Activated T-cell treated with anti-CD3 and anti-CD28 coated beads, Interleukin-2, amount 50 U/mL, for 72 hours (primary cell): ENCODE measurements at places on chromosomes 5 and 9. TPM values are rescaled to one million over a fixed set of nuclear protein-coding genes. Genes with fewer than 3 reads are reported as not detected.

The FYB1 gene
- 131 TPM for total RNA-seq

The CTSV gene
- total RNA-seq = 1.3 TPM

The PLPPR1 gene
- total RNA-seq = not detected

GRCh38 chr5:135429301-135430134 lies 17.6 kb downstream of the DCANP1 start:
- no peak for DNase-seq

The ACTBL2 gene
- not detected for total RNA-seq

GRCh38 chr5:170442921-170443320 lies 53.8 kb upstream of the KCNMB1 start:
- DNase-seq = no peak

DNA sequence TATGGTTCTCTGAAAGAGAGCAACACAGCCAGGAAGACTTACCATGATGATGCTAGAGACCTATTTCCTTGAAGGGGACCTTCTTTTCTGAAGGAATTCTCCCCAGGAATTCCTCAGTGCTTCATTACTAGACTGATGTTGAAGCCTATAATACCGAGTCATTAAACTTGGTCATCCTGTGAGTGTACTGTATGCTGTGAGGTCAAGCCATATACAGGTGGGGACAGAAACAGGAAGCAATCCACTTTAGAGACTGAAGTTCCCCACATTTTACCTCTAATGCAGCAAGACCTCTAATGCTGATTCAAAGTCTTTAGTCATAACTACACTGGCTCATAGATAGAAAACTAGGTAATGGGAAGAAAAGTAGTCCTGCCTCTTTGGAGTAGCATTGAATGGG lies 77.1 kb upstream of the RASEF start:
- DNase-seq = no peak

- no peak for DNase-seq
Observed at GRCh38 chr5:119522841-119523240, 70.5 kb downstream of the HSD17B4 start.

The HTR1A gene
- not detected for total RNA-seq

The MAMDC4 gene
- total RNA-seq = 14.8 TPM

GRCh38 chr9:111807197-111807596 lies 12.5 kb upstream of the SHOC1 start:
- no peak for DNase-seq

DNA sequence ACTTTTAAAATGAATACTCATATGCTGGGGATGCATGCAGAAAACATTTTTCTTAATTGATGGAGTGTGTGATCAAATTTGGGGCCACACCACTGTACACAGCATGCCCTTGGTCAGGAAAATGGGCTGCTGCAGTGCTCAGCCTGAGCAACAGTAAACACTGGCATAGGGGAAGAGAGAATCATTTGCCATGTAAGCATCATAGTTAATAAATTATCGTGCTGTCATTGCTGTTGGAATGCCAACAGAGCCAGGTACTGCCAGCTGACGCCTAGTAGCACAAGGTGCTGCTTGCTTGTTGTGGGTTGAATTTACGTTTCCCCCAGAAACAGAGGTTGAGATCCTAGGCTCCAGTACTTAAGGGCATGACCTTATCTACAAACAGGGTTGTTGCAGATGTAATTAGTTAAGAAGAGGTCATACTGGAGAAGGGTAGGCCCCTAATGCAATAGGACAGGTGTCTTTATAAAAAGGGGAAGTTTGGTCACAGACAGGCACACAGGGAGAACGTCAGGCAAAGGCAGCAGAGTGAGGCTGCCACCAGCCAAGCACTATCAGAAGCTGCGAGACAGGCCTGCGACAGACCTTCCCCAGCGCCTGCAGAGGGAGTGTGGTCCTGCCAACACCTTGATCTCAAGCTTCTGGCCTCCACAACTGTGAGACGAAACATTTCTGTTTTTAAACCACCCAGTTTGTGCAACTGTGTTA lies 25.3 kb downstream of the DAP start:
- DNase-seq = no peak

The ADAMTS12 gene
- total RNA-seq = not detected

DNA sequence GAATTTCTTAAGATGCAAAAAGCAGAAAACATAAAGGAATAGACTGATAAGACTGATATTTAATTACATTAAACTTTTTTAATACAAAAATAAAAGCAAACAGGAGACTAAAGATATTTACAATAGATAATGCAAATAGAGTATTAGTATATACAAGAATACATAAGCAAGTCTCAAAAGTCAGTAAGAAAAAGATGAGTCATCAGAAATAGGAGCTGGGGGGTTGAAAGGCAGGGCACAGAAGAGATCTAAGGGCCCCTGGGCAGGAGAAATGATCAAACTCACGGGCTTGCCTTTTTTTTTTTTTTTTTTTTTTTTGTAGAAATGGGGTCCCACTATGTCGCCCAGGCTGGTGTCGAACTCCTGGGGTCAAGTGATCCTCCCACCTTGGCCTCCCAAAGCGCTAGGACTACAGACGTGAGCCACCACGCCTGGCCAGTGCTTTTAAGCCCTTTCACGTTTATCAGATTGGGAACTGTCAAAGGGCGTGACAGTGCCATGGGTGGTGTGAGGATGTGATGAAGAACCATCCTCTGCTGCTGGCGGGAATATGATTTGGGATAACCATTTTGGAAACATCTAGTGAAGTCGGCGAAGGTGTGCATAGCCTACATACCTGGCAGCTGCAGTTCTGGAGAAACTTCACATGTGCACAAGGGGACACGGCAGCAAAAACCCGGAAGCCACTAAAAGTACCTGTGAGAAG lies 126.1 kb downstream of the CACNA1B start:
- DNase-seq = no peak

- no peak for DNase-seq
Observed at GRCh38 chr5:34604119-34604675, 51.9 kb upstream of the RAI14 start.

DNA sequence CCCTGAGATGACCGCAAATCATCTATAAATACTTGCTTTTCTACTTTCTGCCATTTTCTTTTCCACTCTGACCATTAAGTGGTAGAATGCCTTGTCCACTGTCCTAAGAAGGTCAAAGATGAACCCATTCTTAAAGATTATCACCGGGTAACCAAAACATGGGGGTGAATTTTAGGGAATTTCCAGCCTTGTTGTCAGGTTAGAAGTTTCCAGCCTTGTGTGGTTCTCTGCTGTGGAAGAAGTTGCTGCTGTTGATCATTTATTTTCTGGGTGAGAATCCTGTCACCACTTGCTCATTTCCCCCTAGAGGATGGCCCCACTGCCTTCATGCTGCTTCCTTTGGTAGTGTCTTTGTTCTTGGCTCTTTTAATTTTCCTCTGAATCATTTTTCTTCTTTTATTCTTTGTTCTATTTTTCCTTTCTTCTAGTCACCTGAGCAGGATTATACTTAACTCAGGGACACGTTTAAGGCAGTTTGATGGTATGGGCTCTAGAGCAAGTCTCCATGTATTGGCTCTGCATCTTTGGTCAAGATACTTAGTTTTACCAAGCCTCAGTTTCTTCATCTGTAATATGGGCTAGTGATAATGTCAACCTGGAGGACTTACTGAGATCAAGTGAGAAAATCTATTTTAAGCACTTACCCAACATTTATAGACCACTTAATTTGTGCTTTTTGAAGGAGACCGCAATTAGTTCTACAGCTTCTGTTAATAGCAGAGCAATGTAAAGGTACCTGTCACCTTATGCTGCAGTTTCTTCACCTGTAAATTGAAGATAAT lies 266.2 kb downstream of the ARHGAP26 start:
- no peak for DNase-seq

GRCh38 chr5:71640408-71640807 lies 53.3 kb downstream of the MCCC2 start:
- DNase-seq = no peak
